Stimulated activated CD8-positive, alpha-beta memory T cell treated with anti-CD3 and anti-CD28 coated beads, Interleukin-7, amount 100 ng/mL, for 1 hour (primary cell): ENCODE measurements at places on chromosomes 1 and 21.

DNA sequence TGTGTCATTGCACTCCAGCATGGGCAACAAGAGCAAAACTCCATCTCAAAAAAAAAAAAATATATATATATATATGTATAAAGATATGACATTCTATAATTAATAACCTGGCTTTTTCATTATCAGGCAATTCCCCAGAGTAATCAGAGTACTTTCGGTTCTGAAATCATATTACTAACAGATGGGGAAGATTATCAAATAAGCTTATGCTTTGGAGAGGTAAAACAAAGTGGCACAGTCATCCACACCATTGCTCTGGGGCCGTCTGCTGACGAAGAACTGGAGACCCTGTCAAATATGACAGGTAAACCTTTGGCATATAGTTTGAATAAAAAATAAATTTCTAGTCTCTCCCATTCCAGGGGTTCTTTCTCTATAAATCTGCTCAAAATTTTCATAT, 58.5 kb upstream of the SH3GLB1 start:
- DNase-seq: no peak

- DNase-seq: no peak
These were observed 51.4 kb upstream of the ACTRT2 start for GRCh38 chr1:2969845-2970291.

GRCh38 chr1:78060857-78061563, 15.2 kb downstream of the GIPC2 start:
- DNase-seq: no peak

DNA sequence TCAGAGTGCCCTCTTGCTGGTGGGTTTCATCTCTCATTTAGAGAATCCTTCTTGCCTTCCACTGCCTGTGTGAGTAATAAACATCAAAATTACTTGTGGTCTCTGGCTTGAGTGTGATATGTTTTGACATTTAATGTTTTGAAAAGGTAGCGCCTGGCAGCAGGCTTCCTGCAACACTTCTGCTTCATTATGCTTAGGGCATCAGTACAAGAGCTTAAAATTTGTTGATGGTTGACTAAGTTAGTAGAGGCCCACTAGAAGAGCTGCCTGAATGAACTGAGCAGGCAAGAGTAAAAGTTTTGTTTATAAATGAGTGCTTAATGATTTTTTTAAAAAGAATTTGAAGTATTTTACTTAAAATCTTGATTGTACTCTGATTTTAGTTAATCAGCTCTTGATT, 6.4 kb upstream of the RPE65 start:
- no peak for DNase-seq
